A172 (cell line): ENCODE measurements at places on chromosomes 13 and 19. TPM values are rescaled to one million over a fixed set of nuclear protein-coding genes. Genes with fewer than 3 reads are reported as not detected.

FUT2 gene
- total RNA-seq = not detected in 2 replicates

GARIN5A gene
- 1.6 TPM in 1 of 2 replicates, not detected in the other for total RNA-seq

DNA sequence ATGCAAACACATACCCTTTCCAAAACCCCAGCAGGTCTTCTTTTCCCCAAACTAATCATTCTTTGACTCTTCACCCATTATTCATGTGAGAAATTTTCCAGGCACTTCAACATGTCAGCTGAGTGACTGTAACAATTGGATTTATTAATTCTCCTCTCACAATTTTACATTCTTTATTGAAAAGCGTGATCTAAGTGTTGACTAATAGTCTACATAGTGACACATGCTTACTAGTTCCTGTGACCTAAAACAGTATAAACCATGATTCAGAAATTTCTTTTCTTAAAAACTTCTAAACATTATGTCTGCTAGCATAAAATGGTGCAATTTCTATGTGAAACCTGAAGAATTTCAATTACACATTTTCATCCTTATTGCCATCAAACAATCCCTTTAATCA is 532.3 kb downstream of the GPC5 start:
- no peak for DNase-seq

- no peak for DNase-seq
These were observed 460.3 kb downstream of the TSHZ3 start for GRCh38 chr19:30888937-30889336.

GRCh38 chr13:94181461-94182107 is 297.9 kb downstream of the DCT start:
- DNase-seq = no peak
